Osteocyte (in vitro differentiated cells): ENCODE measurements at places on chromosomes 11 and 22. TPM values are rescaled to one million over a fixed set of nuclear protein-coding genes. Genes with fewer than 3 reads are reported as not detected.

- no peak overlapping the region for H3K27ac ChIP-seq
- H3K4me3 ChIP-seq, result no peak overlapping the region
- H3K36me3 ChIP-seq, result no peaks in the 10 kb centered on the region
- no peak for DNase-seq
- no peaks in the 10 kb centered on the region for H3K4me1 ChIP-seq
Observed at GRCh38 chr11:110526323-110526722, 96.6 kb downstream of the FDX1 start.

GRCh38 chr11:112539741-112540140 lies 279.1 kb upstream of the PLET1 start:
- no peak overlapping the region for H3K4me3 ChIP-seq
- peaks cover 9% of the 10 kb centered on the region for H3K4me1 ChIP-seq
- no peak for DNase-seq

DNA sequence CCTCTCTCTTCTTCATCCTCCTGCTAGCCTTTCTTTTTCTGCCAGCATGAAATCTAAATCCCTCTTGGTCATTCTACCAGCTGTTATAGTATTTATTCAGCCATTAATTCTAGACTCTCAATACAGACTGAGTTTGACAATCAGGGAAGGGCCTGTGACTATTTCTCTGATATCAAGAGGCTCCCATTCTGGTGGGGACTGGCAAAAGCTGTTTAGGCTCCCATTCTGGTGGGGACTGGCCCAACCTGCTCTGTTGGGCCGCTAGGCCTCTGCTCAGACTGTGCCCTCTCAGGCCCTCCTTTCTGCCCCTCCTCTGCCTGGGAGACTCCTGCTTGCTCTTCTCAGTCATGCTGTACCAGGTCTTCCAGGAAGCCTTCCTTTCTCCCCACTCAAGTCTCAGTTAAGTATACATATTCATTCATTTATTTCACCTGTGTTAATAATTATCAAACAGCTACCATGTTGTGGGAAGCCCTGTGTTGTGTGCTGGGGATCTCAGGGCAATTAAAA lies 323.7 kb upstream of the NARS2 start:
- no peak for DNase-seq
- H3K4me1 ChIP-seq, result no peaks in the 10 kb centered on the region
- H3K27me3 ChIP-seq, result no peaks in the 10 kb centered on the region

DNA sequence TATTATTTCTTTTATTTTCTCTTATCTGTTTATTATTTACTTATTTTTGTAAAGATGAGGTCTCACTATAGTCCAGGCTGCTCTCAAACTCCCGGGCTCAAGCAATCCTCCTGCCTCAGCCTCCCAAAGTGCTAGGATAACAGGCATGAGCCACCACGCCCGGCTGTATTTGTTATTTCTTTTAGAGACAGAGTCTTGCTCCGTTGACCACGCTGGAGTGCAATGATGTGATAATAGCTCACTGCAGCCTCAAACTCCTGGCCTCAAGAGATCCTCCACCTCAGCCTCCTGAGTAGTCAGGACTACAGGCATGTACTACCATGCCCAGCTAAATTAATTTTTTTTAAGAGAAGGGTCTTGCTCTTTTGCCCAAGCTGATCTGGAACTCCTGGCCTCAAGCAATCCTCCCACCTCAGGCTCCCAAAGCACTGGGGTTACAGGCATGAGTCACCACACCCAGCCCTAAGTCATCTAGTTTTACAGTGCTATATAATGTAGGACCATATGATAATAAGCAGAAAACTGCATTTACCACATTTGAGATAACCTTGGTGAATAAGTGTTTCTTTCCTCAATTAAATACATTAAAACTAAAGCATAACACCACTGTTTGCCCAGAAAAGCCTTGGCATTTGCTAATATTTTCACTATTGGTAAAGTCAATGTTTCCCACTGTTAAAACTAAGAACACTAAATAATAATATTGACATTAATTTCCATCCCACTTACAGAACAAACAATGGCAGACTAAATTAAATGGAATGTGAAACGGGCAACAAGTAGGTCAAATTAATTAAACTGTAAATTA lies 127.5 kb downstream of the SIK3 start:
- peaks cover 6% of the 10 kb centered on the region for H3K4me1 ChIP-seq
- H3K36me3 ChIP-seq, result no peaks in the 10 kb centered on the region
- H3K4me3 ChIP-seq, result no peak overlapping the region
- no peaks in the 10 kb centered on the region for H3K27me3 ChIP-seq
- DNase-seq, result no peak

- DNase-seq, result no peak
- peaks cover 2% of the 10 kb centered on the region for H3K4me1 ChIP-seq
- peaks cover 2% of the 10 kb centered on the region for H3K27me3 ChIP-seq
- no peak overlapping the region for H3K4me3 ChIP-seq
- H3K36me3 ChIP-seq, result no peaks in the 10 kb centered on the region
Observed at GRCh38 chr22:24529898-24530297, 25.0 kb downstream of the GUCD1 start.

Gene MS4A3
- not detected in 2 replicates for total RNA-seq

Gene OR56A1
- total RNA-seq, result not detected in 2 replicates
